A549 treated with RU486 at 1 μM for 4 hours (cell line): ENCODE measurements at places on chromosomes 7 and 10. TPM values are rescaled to one million over a fixed set of nuclear protein-coding genes. Genes with fewer than 3 reads are reported as not detected.

The MAD1L1 gene
- 13.1 to 26.9 TPM (median 24.3 TPM) in 5 replicates for total RNA-seq

The KIAA1549 gene
- 5.7 to 8.2 TPM (median 7.2 TPM) in 5 replicates for total RNA-seq

The PRKG1 gene
- total RNA-seq = not detected in 5 replicates

The CPEB3 gene
- total RNA-seq = 0.16 to 0.37 TPM (median 0.34 TPM) in 5 replicates

The MNX1 gene
- 4.0 to 6.6 TPM (median 6.3 TPM) in 5 replicates for total RNA-seq

The MKI67 gene
- 60.7 to 82.4 TPM (median 72.0 TPM) in 5 replicates for total RNA-seq

The TMEM139 gene
- 0.85 to 1.7 TPM (median 1.4 TPM) in 5 replicates for total RNA-seq

The ANXA8L1 gene
- total RNA-seq = 91.0 to 120 TPM (median 95.5 TPM) in 5 replicates

The FZD8 gene
- total RNA-seq = 4.8 to 8.7 TPM (median 7.4 TPM) in 5 replicates

The SLC35G1 gene
- total RNA-seq = 6.1 to 11.2 TPM (median 9.4 TPM) in 5 replicates
